ENCODE measurements at places on chromosomes 3 and 15.
A peak's percentile ranks its signal among the peaks of the same experiment; 100 is the strongest.

- DNase-seq: no peak
These were observed 23.5 kb upstream of the ATP10A start for GRCh38 chr15:25886498-25887140.

DNA sequence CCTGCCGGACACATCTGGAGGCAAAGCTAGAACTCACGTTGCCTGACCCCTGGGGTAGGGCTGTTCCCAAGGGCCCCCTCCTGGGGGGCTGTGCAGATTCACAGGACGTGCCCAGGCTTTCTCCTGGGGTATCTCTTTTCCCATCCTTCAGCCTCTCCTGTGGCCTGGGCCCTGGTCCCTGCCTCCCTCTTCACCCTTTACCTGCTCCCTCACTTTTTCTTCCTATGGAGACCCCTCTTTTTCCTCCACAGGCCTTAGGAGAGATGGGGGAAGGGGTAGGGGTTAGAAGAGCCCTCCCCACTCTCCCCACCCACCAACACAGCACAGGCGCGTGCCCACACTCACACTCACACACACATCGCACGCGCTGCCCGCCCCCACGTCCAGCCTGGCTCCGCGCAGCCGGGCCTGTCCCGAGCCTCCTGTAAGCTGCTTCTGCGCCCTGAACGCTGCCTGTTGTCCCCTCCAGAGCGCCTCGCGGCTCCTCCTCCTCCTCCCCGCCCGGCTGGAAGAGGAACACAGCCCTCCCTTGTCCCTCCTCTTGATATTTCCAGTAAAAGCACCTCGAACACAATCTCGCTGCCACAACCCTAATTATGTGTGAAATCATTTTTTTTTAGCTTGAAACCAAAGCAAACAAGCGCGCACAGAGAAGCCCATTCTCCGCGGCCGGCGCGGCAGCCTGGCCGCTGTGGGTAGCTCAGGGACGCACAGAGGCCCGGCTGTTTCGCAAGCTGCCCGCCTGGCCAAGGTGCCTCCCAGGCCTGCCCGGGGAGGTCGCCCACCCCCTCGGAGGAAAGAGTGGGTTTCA, 33.9 kb upstream of the ACAN start:
- no peak for DNase-seq

DNA sequence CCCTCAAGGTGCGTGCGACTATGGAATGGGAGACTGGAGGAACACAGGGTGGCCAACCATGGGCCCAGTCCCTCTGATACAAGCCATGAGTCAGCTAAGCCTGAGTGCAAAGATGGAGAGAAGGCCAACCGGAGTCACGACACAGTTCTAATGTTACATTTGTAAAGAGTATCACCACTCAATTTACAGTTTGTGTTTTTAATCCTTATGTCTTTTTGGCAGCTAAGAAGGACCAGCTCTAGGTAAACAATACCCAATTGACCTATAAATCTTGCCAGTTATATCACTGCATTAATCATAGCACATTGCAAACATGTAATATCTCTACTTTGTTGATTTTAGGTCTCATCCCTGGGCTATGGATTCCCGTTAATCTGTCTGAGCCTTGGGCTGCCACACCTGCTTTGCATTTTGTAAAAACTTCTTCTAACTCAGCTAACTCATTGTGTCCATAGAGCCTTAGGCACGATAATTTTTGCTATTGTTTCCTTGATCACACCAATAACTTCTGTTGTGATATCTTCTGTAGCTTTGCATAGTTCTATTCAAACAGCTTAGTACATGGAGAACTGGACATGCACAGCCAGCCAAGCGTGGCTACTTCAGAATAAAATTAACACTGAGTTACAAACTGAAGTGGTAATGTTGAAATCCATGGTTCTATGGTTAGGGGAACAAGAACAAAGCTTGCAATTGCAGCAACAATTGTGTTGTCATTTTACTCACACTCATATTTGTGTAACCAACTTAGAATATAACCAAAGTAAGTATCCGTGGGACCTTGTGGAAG, 50.3 kb downstream of the LSM3 start:
- DNase-seq: peak; percentile 71

- no peak for DNase-seq
These were observed 1010.1 kb downstream of the ROBO1 start for GRCh38 chr3:78757731-78758130.

DNA sequence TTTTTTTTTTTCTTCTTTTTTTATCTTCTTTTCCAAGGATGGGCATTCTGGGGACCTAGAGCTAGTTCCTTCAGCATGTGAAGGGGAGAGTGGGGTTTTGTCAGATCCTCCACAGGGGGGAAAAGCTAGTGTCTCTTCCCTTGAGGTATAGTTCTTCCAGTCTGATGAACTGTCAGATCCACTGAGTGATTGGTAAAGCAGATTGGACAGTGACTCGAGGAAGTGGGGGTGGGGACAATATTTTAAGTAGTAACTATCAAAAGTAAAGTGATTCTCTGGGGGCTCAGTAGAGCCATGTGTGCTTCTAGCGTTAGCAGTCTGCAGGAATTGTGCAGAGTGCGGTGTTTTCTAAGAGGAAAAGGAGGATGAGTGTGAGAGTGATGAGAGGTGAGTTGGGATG, 62.0 kb upstream of the TRIM71 start:
- no peak for DNase-seq

- no peak for DNase-seq
These were observed 1.5 kb upstream of the SKIL start for GRCh38 chr3:170355738-170356595.

DNA sequence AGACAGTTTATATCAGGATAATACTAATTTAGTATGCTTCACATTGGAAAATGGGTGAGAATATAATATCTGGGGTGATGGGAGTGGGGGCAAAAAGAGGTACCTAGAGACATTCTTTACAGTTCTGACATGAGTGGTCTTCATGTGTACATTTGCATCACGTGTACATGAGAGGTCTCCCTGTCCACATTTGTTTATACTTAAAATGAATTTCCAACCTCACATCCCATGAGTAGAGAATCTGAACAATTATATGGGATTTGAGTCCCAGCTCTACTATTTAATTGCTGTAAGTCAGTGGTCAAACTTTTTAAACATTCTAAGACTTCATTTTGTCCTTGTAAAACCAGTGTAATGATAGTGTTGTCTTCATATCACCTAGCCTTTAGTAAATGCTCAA, 408.4 kb downstream of the NAALADL2 start:
- no peak for DNase-seq

GRCh38 chr3:113769551-113769950, 22.7 kb downstream of the ATP6V1A start:
- no peak for DNase-seq

DNA sequence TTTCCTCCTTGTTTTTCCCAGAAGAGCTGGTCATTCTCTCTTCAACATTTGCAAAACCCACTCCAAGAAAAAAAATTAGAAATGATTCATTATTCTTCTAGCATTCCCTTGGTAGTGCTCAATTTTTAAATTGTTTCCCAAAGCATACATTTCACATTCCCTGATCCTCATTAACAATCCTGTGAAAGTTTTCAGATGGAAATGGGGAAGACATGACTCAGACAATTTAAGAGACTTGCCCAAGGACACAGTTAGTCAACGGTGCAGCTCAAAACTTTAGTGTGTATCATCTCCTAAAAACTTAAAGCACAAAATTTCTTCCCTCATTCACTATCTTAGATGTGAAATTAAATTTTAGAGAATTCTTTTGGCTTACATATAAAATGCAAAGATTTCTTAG, 17.1 kb upstream of the ABI3BP start:
- no peak for DNase-seq

DNA sequence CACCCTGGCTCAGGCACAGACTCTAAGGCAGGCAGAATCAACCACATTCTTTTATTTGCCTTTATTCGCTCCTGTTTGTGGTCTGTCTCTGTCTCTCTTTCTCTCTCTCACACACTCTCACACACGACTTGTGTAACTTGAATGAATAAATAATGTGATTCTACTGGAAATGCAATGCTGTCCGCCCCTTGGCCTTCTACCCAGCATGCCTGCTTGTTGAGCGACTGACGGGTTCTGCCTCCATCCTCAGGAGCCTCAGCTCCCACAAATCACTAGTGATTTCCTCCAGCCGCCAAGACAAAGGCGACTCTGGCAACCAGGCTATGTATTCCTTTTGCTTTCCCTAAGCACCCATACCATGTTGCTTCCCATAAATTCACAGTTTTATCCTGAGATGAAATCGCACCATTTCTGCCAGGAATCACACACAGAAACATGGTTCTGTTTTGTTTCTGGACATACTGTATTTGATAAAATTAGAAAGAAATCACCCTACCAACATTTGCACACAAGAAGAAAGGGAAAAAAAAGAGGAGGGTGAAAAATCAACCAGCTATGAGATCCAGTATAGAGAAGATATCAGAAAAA, 460.8 kb downstream of the MAGI1 start:
- DNase-seq: no peak

- DNase-seq: no peak
These were observed 154.6 kb downstream of the MAGI1 start for GRCh38 chr3:65884071-65884470.

GRCh38 chr15:94346282-94346681, 114.9 kb downstream of the MCTP2 start:
- DNase-seq: no peak

DNA sequence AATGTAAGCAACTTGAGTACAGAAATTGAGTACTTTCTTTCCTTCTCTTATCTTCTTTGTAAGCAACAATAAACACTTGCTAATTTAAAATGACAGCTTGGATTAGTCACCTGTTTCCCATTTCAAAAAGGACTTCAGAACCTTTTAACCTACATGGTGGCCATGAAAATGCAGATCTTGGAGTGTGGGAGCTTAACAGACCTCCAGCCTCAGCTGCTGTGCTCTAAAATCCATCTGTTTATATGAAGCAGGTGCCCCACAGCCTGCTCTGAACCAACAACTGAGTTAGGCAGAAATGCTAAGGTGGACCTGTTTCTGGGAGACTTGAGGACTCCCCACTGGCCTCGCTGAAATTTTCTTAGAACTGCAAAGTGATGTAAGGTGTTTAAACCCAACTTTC, 91.1 kb upstream of the TNIK start:
- DNase-seq: no peak

GRCh38 chr3:18902081-18902793, 246.1 kb upstream of the KCNH8 start:
- DNase-seq: no peak

DNA sequence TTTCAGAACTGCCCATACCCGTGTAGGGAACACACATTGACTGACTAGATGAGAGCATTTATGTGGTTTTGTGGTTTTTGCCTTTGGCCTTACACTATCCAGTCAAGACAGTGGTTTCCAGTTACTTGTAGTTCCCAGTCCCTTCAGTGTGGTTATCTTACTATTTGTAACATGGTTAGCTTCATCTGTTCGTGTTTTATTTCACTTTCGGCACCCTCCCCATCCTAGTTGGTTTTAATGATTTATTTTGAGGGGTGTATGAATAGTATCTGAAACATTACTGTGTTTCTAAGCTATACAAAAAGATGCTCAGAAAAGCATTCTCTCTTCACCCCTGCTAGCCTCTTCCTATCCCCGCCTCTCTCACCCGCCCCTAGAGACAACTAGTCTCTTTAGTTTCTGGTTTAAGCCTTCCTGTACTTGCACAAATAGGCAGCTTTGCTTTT, 14.1 kb downstream of the LYSMD4 start:
- DNase-seq: no peak

GRCh38 chr3:66133050-66133757, 87.6 kb upstream of the SLC25A26 start:
- DNase-seq: no peak

DNA sequence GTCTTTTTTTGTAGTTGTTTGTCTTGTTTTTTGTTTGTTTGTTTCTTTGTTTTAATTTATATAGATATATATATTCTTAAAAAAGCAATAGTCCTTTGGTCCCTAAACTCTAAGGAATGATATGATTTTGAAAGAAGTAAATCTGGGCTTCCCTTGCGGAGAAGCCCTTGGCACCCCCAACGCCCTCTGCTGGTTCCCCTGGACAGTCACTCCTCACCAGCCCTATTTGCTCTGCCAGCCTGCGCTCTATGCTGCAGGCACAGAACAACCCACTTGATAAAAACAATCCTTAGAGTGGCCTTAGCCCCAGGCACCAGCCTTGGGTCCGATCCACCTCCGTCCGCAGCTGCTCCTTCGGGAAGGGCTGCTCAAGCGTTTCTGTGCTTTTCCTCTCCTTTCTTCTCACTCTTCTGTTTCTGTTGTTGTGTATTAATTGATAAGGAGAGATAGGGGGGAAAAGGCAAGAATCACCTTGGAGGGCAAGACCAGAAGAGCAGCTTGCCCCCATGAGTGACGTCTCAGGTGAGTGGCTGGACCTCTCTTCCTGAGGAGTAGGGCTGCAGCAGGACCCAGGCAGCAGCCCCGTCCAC, 13.7 kb upstream of the PARP6 start:
- DNase-seq: peak; percentile 11

DNA sequence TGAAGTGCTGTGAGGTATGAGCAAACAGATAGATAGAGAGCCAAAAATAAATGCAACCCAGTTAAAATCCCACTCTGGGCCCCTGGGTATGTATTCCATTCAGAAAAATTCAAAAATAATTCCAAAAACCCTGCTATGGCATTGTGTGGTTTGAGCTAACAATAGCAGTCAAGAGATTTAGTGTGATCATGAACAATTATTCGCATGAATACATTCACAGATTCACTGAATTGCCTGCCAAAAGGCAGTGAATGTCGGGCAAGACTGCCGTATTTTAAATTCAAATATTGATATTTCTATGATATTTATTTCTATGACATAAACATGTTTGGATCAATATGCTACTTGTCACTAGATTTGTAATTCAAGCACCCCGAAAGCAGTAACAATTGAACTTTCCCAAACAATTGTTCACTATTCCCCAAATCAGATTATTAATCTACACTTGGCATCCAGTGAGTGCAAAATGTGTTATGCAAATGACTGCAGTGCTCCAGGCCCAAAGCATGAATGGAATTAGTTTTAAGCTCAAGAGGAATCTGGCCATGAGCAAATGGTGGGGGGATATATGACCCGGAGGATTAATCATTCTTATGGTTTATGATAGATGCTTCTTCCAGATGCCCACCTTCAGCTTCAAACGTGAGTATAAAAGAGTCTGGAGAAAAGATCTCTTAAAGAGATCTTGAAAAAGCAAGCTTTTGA, 417.0 kb upstream of the MEIS2 start:
- no peak for DNase-seq

DNA sequence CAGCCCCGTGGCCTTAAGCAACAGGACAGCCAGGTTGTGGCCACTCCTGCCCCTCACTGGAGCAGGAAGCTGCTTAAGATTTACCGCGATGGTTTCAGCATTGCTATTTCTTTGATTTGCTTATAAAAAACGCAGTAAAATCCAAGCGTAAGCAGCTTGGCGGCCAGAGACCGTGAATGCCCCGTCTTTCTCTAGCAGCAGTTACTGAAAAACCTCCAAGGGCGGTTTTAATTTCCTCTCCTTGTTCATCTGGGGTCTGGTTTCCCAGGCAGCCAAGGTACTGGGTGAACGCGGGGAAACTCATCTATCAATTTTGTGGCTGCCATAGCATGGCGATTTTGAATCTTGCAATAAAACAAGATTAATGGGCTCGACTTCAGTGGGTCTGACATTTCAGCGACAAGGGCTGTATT, 130.3 kb downstream of the MINAR1 start:
- DNase-seq: no peak

DNA sequence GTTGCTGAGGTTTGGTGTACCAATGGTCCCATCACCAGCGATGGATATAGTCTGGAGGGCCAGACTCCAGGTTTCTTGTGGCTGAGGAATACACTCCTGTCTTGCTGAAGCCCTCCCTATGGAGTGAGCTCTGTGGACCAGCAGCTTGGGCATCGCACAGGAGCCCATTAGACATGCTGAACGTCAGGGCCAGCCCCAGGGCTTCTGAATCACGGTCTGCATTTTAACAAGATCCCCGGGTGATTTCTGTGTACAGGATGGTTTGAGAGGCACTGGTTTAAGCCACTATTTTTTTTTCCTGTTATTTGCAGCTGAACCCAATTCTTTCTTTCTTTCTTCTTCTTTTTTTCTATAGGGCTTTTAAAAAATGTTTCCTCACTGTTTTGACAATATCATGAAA, 69.5 kb upstream of the XCR1 start:
- DNase-seq: no peak
